ENCODE measurements at places on chromosomes 1 and 21. TPM values are rescaled to one million over a fixed set of nuclear protein-coding genes. Genes with fewer than 3 reads are reported as not detected.

DNA sequence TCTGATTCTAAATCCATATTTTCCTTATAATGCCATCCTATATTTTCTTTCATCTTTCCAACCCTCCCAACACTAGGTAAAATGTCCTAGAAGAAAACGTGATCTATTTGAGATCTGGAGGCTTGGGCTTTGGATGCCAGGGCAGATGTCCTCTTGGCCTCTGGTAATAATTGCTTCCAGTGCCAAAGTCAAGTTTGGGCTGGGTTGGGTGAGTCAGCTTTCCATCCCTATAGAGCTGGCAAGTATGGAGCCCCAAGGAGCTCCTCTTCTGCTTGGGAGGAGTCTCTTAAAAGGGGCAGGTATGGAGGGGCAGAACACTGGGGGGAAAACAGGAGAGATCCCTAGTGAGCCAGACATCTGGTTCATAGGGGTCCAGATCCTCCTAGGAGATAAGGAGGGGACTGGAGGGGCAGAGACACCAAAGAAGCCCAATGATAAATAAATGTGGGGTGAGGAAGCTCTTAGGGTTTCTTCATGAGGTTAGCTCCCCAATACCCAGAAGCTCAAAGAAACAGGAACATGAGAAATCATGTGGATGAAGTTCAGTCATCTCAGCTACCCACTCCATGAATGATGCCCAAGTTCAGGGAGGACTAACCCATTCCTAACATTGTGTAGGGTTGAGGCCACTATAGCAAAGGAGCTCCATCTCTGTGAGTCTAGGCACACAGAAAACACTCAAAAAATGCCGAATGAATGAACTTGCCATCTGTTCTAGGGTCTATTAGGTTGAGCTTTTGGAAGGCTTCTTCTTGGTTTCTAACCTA lies 3.5 kb downstream of the C1orf116 start:
- no peak for DNase-seq

- no peak for DNase-seq
Observed at GRCh38 chr1:158507511-158507910, 35.5 kb downstream of the OR10R2 start.

DNA sequence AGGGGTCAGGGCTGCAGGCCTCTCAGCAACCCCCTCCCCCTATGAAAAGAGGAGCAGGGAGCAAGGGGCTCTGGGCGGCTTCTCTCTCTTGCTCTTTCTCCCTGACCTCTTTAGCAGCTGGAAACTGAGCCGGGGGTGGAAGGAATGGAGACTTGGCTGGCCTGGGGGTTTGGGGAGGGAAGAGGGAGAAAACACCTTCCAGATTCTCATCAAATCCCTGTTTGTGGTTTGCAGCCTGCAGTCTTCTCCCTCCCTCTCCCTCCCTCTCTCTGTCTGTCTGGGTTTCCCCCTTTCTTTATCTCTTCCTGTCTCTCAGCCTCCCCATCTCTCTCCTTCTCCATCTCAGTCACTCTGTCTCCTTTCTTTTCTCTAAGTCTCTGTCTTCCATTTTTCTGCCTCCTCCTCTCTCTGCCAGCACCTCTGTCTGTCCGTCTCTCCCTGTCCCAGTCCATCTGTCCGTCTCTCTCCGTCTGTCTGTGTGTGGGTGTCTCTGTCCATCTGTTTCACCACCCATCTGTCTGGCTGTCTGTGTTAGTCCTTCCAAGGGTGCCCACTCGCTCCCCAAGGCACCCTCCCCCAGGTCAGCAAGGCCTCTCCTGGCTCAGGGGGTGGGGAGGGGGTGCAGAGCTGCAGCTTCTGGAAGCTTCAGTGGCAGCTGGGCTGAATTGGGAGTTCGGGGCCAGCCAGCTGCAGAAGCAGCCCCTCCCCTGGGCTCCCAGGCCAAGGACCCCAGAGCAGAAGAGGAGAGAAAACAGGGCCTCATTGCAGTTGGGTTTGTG lies 6.2 kb downstream of the AHDC1 start:
- no peak for DNase-seq

GRCh38 chr1:25223471-25223870 lies 8.8 kb downstream of the SYF2 start:
- no peak for DNase-seq

GRCh38 chr1:33316601-33317000 lies 4.3 kb downstream of the A3GALT2 start:
- DNase-seq = no peak

DNA sequence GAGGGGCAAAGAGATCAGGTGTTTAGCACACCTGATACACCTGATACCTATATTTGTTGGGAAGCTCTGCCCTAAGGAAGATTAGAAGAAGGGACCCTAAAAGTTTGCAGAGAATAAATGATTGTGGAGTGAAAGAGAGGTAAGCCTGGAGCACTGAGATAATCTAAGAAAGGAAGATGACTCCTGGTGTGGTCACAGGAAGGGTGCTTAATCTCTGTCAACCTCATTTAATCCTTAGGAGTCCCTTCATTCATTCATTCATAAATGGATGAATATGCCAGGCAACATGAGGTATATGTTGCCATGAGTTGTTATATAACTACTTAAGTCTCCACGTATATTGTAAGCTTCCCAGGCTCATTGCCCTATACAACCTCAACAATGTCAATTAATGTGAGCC lies 16.2 kb upstream of the MNDA start:
- no peak for DNase-seq

- DNase-seq = no peak
Observed at GRCh38 chr1:203554071-203554470, 60.1 kb downstream of the OPTC start.

Gene KRTAP19-2
- not detected for total RNA-seq

Gene SPRR5
- not detected for total RNA-seq

Gene BEND5
- 4.4 TPM for total RNA-seq

Gene COA6
- total RNA-seq = 16.5 TPM

Gene MRPS21
- total RNA-seq = 31.3 TPM
